ENCODE measurements at places on chromosomes 5 and 9.

DNA sequence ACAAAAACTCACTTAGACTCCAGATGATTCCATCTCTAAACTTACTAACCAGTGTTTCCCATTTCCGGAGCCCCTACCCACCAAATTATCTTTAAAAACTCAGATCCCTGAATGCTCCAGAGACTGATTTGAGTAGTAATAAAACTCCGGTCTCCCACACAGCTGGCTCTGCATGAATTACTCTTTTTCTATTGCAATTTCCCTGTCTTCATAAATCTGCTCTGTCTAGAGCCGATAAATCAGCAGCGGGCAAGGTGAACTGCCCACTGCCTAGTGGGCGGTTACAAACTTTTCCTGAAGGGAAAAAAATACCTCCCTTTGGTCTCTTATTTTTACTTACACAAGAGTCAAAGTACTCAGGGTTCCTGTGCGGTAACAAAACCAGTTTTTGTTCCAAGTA is 624.4 kb upstream of the RORB start:
- DNase-seq: no peak

DNA sequence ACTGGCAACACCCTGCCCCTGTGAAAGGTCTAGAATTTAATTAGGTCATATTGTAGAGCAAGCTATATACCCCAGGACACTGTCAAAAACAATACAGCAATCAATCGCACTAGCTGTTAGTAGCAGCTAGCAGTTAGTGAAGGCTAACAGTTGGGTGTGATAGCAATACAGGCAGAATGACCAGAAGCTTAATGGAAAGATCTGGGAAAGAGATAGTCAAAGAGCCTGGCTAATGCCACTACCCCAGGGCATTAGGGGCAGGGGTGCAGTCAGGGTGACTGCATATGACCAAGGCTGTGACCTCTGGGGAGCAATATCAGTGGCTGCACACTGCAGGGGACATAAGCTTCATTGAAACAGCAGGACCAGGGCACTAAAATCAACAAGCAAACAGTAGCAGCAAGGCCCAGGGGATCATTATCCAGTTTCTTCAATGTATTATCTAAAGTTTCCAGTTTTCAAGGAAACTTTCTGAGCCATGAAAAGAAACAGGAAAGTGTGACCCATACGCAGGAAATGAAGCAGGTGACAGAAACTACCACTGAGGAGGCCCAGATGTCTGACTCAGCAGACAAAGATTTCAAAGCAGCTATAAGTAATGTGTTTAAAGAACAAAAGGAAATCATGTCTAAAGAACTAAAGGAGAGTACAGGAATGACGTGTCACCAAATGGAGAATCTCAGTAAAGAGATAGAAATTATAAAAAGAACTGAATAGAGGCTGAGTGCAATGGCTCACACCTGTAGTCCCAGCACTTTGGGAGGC is 82.4 kb downstream of the ZNF354C start:
- DNase-seq: no peak

DNA sequence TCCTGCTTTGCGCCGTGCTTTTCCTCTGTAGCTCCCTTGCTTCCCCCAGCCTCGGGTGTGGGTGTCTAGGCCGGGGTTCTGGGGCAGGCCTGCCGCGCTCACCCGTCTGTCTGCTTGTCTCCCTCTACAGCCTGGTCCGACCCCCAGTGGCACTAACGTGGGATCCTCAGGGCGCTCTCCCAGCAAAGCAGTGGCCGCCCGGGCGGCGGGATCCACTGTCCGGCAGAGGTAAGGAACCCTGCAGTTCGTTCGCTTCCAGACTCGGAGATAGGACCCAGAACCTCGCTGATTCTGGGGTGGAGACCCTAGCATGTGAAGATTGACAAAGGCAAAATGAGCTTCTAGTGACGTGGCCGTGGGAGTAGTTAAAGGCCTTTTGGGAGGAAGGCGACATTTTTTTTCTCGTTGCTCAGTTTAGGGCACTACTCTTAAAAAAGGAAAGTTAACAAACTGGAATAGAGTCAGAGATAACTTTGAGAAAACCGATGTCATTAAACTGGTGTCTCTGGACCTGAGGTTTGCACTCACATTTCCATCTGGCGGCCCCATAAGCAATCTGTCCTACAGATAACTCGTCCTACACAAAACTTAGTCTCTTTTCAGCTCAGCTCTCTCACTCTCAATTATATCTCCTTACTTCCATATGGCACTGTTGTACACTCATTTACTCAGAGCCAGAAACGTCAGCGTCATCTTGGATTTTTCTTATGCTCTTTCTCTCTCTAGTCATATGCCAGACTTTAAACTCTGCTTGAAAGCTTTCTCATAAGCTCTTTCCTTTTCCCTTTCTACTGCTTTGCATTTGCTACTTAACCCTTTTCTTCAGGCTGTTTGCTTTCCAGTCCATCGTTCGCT is 561 bp downstream of the SEC61B start:
- DNase-seq: no peak

DNA sequence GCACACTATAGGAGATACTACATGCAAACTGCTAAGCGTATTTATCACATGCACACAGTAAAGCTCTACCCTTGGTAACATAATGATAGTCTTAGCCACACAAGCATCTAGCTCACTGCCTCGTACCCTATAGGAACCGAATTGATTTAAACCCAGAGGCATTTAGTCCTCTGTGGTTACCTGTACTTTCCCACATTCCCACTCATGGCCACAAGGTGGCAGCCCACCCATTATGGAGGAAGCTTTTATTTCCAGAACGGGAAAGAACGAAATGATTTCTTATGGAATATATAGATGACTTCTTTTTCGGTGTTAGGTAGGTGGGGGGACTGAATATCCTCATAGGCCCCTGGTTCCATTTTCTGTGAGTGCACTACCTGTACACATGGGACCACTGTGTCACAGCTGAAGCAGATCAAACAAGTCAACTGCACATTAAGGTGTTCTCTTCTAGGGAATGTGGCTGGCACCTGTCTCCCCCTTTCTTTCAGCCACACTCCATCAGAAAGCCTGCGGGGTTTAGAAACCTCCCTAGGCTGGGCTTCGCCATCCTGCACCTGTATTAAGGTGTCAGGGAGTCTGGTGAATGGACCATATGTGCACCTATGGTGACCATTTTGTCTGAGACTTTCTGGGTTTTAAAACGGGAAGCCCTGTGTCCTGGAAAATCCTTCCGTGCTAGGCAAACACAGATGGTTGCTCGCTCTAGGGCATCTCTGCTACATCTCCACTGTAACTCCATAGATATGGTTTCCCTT is 313.2 kb downstream of the SLIT3 start:
- peak; percentile 21 for DNase-seq

- DNase-seq: no peak
These were observed 78.8 kb downstream of the GIN1 start for GRCh38 chr5:103041071-103041676.

DNA sequence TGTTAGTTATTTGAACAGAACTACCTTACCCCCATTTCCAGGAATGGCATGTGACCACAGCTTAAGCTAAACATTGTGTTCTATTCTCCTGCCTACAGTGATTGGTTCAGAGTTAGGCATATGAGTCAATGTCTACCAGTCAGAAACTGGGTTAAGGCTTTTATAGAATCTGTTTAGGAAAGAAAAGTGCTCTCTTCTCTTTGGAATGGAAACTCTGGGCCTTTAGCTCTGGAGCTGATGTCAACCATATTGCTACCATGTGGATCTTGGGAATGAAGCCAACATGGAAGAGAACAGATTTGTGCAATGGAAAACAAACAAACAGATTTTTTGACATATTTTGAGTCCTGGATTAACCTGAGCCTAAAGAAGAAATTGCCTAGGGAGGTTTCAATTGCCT is 488.9 kb upstream of the TNC start:
- no peak for DNase-seq
